ENCODE measurements at places on chromosomes 11 and 22. TPM values are rescaled to one million over a fixed set of nuclear protein-coding genes. Genes with fewer than 3 reads are reported as not detected.

OR52A5 gene
- total RNA-seq, result not detected

- DNase-seq, result peak; percentile 75
These were observed 38.0 kb downstream of the IGSF9B start for GRCh38 chr11:133918608-133919260.

- peak; percentile 71 for DNase-seq
These were observed 4.6 kb downstream of the C11orf96 start for GRCh38 chr11:43947003-43947500.

DNA sequence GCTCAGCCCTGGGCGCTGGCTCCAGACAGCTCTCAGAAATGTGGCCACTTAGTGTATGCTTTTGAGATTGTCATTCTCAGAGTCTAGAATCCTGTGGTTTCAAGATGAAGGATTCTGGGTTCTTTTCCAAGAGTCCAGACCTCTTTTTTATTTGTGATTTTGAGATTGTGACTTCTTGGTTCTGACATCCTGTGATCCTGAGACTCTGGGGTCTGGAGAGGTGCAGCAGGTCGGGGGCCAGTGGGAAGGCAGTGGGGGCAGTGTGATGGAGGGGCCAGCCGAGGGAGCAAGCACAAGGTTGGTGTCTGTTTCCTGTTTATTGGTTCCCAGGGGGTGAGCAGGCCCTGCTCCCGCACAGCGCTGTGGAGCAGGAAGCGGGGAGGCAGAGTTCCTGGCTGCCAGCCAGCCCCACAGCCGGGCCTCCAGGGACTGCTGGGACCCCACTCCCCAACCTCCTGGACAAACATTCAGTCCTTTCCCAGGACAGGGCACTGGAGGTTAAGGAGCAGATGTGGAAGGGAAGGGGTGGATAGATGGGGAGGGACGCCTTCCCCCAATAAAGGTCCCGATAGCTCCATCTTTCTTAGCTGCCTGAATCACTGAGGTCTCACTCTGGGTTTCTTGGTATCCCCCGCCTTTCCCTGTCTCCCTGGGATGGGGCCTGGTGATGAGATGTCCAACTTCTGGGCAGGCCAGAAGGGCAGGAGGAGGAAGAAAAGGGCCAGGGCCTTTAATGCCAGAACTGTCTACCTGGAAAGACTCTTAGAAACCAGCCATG is 13.7 kb downstream of the ARHGEF17 start:
- no peak for DNase-seq

DNA sequence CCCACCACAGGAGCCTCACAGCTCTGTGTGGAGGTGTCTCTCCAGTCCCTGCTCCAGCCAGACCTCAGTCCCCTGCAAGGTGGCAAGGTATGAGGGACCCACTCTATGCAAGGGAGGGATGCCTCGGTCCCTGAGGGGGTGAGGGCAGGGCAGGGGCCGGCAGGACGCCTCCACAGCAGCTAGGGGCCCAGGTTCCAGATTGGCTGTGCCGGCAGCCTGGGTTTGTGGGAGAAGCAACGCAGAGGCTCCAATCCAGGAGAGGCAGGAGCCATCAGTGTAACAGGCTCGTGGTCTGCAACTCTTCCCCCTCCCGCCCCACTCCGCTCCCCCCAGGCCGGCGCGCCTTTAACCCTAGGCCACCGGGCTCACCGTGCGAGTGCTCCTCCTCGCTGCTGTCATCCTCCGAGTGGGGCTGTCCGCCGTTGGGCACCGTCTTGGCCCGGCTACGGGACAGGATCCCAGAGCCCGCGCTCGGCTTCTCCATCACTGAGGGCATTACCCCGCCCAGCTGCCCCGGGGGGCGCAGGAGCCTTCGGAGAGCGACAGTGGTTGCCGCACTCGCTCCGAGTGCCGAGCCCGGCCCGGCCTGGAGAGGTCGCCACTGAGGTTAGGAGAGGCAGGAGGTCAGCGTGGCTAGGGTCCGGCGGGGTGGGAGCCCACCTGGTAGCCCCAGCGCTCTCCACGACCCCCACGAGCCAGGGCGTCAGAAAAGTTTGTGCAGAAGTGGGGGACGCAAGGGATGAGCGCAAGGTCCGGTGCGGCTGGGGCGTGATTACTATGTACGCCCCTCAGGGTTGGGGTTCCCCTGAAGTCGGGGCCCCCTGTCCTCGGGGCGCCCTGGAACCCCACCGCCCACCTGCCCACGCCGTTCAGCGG is 765 bp downstream of the RCOR2 start:
- peak; percentile 92 for DNase-seq

DNA sequence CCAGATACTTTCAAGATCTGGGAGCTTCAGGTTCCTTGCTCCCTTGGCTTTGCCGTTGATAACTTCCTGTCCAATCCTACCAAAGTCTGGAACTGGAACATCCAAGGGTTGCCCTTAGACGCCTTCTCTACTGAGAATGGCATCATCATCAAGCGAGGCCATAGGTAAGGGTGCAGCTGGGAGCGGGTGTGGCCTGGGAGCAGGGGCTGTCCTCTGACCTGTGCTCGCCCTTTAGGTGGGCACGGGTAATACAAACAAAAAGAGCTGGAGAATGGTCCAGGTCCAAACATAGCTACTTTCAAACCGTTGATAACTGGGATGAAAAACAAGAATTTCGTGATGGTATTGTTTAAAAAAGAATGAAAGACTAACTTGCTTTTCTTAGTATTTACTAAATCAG is 25.0 kb downstream of the CASP12 start:
- DNase-seq, result peak; percentile 37

ZNF70 gene
- 3.5 TPM for total RNA-seq

RAB3IL1 gene
- total RNA-seq, result 1.8 TPM

GRCh38 chr11:65491614-65492386 is 7.0 kb upstream of the MALAT1 start:
- DNase-seq, result peak; percentile 82

- no peak for DNase-seq
These were observed 92.3 kb upstream of the C11orf87 start for GRCh38 chr11:109329716-109330115.

GRCh38 chr11:78354408-78355308 is 63.0 kb downstream of the GAB2 start:
- no peak for DNase-seq

TMEM109 gene
- 38.0 TPM for total RNA-seq

CAPN5 gene
- total RNA-seq, result 16.7 TPM

GRCh38 chr11:28759311-28759710 is 651.1 kb downstream of the METTL15 start:
- DNase-seq, result no peak

DNA sequence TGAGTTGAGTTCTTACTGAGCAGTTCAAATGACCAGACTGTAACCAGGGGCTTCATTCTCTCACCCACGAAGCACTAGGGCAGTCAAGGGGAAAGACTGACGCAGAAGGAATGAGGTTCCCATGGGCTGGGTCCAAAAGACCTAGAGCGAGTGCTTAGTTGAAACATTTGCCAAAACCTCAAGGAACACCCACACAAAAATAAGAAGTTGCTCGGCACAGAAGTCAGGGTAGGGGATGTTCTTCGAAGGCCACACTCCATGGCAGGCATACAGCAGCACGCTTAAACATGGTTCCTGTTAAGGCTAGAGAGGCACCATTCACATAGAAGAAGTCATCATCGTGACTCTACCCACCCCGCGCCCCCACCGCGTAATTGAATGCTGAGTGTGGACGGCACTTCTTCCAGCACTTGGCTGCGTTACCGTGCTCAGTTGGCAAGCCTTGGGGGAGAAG is 52.9 kb downstream of the TIMP3 start:
- DNase-seq, result no peak

- no peak for DNase-seq
These were observed 9.0 kb upstream of the COMT start for GRCh38 chr22:19932367-19933206.

DNA sequence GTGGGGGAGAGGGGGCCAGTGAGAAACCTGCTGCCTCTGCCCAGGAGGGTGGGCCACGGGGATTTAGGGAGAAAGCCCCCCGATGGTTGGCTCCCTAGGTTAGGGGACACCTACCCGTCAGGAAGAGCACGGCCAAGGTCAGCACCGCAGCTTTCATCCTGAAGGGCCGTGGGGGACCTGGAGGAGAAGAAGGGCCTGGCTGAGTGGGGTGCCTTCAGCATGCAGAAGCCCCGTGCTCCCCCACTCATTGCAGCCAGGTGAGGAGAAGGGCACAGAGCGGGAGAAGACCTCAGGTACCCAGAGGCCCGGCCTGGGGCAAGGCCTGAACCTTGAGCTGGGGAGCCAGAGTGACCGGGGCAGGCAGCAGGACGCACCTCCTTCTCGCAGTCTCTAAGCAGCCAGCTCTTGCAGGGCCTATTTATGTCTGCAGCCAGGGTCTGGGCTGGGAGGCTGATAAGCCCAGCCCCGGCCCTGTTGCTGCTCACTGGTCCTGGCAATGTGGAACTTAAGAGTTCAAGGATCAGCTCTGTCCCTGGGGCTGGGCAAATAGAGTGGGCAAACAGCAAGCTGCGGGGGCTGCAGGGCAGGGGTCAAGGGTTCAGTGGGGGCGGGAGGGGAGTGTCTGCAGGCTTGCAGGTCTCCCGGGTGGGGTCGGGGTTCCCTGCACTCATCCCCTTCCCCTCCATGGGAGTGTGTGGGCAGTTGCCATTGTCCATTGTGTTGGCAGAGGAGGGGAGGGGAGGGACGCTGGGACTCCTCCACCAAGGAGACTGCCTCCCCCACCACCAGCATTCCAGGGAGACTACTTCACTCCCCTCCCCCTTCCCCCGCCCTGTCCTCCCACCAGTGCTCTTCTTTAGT is at the start of gene APOA1:
Gene APOA1 (minus strand): TSS at position 392 of the 861 bp plus-strand sequence. CDS start 235 bp downstream, at position 157.
- DNase-seq, result no peak

DNA sequence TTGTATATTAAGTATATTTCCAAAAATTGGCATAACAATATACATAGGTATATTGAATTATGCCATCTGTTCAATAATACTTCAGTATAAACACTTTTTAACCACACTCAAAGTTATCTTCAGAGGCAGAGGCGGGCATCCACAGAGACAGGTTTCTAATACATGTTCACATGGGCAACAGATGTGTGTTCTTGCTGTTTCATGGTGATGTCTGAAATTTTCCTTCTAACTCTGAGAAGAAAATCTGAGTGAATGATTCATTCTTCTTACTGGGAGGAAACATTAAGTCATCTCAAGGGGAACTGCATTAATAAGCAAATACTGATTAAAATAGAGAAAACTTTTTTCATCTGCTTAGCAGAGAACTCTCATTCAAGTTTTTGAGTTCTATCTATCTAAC is 1074.5 kb downstream of the LRRC4C start:
- DNase-seq, result no peak

DNA sequence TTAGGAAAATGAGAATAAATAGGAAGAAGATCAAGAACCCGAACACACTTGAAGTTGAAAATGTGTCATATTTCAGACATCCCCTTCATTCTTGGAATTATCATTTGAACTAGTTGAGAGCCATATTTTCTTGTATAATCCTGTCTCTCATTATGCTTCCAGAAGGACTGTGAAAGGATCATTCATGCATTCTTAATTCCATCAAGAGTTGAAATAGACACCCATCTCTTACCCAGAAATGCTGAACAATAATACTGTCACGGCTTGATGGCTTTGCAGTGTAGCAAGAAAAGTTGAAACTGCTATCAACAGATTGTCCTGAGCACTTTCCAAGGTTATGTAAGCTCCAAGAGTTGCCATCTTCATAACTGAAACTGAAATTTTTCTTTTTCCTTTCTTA is 79.7 kb downstream of the ARHGAP42 start:
- DNase-seq, result no peak

GRCh38 chr11:83070731-83071566 is 748 bp downstream of the RAB30 start:
- DNase-seq, result no peak

ESAM gene
- 0.92 TPM for total RNA-seq

DNA sequence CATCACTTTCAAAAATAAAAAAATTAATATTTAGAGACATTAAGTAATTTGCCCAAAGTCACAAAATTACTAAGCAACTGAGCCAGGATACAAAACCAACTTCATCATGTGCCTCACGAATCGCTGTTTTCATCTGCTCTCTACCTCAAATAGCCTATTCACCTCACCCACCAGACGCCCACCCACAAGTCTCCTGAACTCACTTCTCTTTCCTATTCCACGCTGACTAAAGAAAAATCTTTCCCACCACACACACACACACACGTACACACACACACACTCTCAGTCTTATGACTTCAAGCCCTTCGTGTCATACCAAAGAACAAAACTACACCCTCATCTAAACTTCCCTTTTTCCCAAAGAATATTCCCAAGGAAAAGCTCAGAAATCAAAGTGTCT is 2.2 kb downstream of the OR8B12 start:
- no peak for DNase-seq

CD6 gene
- not detected for total RNA-seq

DNA sequence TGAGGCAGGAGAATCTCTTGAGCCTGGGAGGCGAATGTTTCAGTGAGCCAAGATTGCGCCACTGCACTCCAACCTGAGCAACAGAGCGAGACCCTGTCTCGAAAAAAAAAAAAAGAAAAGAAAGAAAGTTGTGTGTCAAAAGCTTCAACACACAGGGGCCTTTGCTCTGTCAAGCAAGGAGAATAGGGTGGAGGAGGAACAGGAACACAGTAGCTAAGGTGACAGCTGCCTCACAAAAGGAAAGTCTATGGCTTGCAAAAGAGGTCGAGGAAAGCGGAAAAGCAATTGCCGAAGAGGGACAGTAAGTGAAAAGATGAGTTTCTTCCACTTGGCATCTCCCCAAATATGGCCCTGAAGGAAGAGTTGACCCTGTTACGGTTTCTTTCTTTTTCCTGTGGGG is 26.5 kb upstream of the TMA7B start:
- DNase-seq, result no peak

GRCh38 chr11:78030429-78031325 is 7.6 kb upstream of the KCTD14 start:
- no peak for DNase-seq

GRCh38 chr11:87423161-87423560 is 385.4 kb downstream of the TMEM135 start:
- DNase-seq, result no peak

DNA sequence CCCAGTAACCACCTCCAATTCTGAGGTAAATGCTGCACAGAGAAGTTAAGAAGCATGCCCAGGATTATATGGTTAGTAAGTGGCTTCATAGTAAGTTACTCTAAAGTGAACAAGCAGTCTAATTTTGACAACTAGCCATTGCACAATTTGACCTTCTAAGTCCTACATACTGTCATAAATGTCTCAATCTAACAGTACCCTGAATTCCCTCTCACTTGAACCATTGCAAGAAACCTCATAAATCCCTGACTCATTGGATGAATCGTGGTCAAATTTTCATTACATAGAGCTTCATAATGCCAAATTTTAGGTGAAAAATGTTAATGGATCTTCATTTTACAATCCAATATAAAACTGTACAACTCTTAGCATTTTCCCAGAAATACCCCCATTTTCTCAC is 217.3 kb upstream of the GRIA4 start:
- DNase-seq, result no peak

- DNase-seq, result no peak
These were observed 129.5 kb downstream of the MICAL2 start for GRCh38 chr11:12239804-12240371.

DNA sequence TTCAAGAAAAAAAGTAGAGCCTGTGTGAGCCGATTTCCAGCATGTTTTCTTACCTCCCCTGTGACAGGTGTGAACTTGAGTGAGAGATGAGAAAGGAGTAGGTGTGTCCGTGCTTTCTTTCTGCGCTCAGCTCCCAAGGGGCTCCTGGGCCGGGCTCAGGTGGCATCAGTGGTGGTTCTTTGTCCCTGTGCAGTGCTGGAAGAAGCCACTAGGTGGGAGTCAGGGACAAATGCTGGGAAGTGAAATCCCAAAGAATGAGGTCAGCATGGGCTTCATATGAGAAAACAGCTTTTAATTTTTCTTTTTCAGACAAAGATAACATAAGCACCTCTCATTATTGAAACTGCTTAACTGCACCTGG is 57.8 kb downstream of the PPFIBP2 start:
- DNase-seq, result peak; percentile 85

DDTL gene
- not detected for total RNA-seq

- no peak for DNase-seq
These were observed 47.6 kb downstream of the HEPHL1 start for GRCh38 chr11:94068764-94069163.
